ENCODE measurements at places on chromosomes 11 and 22.

- DNase-seq = no peak
- peaks cover 26% of the 10 kb centered on the region for H3K4me1 ChIP-seq
- no peak overlapping the region for H3K27ac ChIP-seq
- peak overlapping the region; percentile 38 for H3K4me3 ChIP-seq
- H3K27me3 ChIP-seq = peaks cover 80% of the 10 kb centered on the region
- H3K36me3 ChIP-seq = peaks cover 3% of the 10 kb centered on the region
These were observed 4.7 kb downstream of the BSX start for GRCh38 chr11:122976734-122977469.

DNA sequence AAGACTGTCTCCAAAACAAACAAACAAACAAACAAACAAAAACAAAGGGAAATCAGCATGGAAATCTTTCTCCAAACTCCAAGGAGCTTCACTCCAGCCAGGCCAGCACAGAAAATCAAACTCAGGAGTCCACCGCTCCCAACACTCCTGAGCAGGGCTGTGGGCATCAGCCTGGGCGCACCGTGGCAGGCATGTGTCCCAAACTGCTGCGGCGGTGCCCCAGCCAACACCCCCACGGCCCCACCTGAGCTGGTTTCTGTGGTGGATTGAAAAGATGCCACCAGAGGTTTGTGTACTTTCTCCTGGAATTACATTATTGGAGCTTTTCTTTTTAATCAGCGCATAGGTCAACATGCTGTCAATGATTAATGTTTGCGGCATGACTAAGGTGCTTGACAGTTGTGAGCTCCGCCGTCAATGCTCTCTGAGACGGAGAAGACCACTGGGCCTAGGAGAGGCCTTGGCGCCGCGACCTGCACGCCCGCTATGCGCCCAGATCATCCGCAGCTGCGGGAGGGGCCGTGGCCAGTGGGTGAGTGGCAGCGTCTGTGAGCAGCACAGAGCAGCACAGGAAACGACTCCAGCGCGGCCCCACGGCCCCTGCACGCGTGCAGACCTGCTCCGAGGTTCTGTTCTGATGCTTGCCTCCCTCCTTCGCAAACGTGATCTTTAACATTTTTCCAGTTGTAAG lies 18.1 kb downstream of the DRD4 start:
- H3K36me3 ChIP-seq = peaks cover 11% of the 10 kb centered on the region

- DNase-seq = no peak
- H3K4me1 ChIP-seq = no peaks in the 10 kb centered on the region
These were observed 76.0 kb downstream of the ST3GAL4 start for GRCh38 chr11:126431401-126432064.

- peaks cover 16% of the 10 kb centered on the region for H3K4me1 ChIP-seq
- DNase-seq = no peak
- peaks cover 2% of the 10 kb centered on the region for H3K27me3 ChIP-seq
- H3K27ac ChIP-seq = peak overlapping the region; percentile 90
- H3K4me3 ChIP-seq = no peak overlapping the region
- no peaks in the 10 kb centered on the region for H3K36me3 ChIP-seq
These were observed 120.8 kb upstream of the ARHGAP20 start for GRCh38 chr11:110833033-110833484.

DNA sequence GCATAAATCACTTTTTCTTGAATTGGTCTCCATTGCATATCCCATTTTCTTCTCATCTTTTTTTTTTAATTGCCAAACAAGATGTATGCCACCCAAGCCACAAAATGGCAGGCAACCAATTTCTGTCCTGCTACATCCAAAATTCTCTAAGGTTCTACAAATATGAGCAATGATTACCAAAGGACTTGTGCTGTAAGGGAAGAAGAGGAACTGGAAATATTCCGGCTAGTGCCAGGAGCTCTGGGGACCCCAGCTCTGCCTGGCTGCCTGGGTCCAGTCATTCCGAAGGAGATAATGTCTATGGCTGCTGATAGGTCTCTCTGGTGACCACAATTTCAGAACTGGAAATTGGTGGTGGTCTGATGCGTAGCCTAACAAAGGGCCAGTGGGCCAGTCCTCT lies 17.1 kb upstream of the SNX32 start:
- no peaks in the 10 kb centered on the region for H3K27me3 ChIP-seq
- peaks cover 17% of the 10 kb centered on the region for H3K4me1 ChIP-seq
- no peak for DNase-seq
- peak overlapping the region; percentile 72 for H3K4me3 ChIP-seq

GRCh38 chr11:128890543-128891368 lies at the start of gene KCNJ5:
KCNJ5 (plus strand) TSS chr11:128891356; CDS start chr11:128911274, 19,918 bp downstream.
- H3K4me1 ChIP-seq = peaks cover 6% of the 10 kb centered on the region
- H3K27ac ChIP-seq = no peak within 1 kb of the TSS
- DNase-seq = no peak
- H3K27me3 ChIP-seq = peaks cover 55% of the 10 kb centered on the region
- H3K4me3 ChIP-seq = peak within 1 kb of the TSS; percentile 61
- no peaks in the 10 kb centered on the region for H3K36me3 ChIP-seq

Data from activated CD8-positive, alpha-beta T cell treated with anti-CD3 and anti-CD28 coated beads for 36 hours (primary cell).